ENCODE measurements at places on chromosomes 1 and 21.

DNA sequence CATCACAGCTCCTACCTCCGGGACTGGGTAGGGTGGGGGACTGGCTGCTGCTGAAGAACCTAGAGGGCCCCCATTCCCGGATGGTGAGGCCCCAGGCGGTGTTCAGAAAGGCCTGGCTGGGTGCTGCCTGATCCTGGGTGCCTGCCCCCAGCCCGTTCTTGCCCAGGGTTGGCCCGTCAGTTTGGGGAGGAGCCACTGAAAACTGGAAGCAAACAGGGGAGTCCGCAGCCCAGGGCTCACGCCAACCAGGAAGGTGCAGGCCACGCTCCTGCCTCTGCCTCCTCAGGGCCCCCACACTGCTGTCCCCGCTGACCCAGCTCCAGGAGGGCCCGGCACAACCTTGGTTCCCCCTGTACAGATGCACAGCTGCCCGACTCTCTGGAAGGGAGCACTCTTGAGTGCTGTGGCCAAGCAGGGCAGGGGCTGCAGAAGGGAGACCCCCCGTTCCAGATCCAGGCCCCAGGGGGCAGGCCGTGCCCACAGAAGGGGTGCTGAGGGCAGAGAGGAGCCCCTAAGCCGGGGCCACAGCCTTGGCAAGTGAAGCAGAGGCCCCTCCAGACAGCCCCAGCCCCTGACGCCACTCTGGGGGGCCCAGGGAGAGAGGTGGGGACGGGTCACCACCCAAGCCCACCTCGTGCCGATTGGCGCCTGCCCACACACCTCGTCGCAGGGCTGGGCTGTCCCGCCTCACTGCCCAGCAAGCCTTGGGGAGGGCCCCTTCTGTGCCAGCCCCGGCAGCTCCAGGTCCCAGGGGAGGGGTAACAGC, 5.5 kb downstream of the C1QTNF12 start:
- DNase-seq = no peak

DNA sequence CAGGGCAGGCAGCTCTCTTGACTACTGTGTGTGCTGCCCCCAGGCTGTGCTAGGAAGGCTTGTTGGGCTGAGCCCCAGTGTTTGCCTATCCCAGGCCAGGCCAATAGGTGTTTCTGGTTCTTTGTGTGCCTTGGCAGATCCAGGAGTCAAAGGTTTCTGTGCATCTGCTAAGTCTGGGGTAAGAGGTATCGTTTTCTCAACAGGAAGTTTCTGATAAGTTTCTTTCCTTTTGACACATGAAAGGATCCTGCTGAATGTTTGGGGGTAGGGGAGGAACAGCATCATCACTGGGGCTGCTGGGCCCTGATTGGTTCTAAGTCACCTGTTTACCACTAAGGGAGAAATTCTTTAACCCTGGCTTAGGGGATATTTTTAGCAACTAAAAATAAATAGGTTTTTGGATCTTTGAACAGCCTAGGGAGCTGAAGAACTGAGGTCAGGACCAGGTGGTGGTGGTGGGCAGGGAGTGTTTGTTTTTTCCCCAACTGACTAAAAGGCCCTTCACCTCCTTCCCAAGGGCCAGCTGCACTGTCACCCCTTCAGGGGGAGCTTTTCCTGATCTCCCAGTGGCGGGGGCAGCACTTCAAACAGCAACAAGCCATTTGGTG, 85.1 kb downstream of the KCNN3 start:
- no peak for DNase-seq

- DNase-seq = no peak
Measured at GRCh38 chr1:213925531-213926182, 62.1 kb upstream of the PROX1 start.

DNA sequence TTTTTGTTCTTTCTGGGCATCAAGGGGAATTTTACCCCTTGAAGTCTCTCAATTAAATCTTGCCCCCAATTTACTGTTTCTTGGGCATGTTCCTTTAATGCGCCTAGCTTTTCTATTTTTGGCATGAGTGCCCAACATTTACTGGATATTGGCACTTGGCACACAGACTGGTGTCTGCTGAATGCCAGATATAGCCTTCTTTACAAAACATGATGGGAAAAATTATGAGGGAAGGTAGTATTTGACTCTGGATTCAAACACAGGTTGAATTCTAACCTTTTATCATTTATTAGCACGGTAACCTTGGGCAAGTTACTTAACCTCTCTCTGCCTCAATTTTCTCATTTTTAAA, 88.3 kb upstream of the GPR52 start:
- DNase-seq = no peak

DNA sequence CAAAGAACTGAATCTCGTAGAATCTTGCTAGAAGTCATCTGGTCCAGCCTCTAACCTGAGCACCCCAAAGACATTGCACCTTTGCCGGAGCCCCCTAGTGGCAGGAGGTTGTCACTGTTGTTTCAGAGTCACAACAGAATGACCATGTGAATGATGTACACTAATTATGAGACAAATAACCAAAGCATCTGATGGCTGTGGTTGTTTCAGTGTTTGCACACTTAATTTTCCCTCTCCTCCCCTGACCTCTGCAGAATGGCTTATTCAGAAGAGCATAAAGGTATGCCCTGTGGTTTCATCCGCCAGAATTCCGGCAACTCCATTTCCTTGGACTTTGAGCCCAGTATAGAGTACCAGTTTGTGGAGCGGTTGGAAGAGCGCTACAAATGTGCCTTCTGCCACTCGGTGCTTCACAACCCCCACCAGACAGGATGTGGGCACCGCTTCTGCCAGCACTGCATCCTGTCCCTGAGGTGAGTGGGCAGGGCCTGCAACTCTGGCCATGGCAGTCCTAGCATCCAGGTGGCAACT, 26.4 kb downstream of the TRAF5 start:
- no peak for DNase-seq

GRCh38 chr1:73813236-73813635, 384.7 kb downstream of the LRRIQ3 start:
- DNase-seq = no peak

DNA sequence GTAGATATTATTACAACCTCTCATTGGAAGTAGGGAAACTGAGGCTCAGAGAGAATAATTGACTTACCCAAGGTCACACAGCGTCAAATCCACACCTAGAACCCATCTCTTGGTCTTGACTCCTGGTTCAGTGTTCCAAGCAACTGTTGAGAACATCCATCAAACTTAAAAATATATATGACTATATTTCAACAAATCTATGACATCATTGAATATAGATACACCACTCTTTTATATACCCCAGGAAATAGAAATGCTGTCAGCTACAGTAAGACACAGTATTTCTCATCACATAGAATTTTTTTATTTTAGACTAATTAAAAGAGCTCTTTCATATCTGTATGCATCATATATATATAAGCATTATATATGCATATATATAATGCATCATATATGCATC, 56.9 kb downstream of the RUNX3 start:
- DNase-seq = no peak

- no peak for DNase-seq
Measured at GRCh38 chr21:31262728-31263127, 81.3 kb downstream of the TIAM1 start.

GRCh38 chr1:247407180-247407616, 8.8 kb upstream of the NLRP3 start:
- no peak for DNase-seq

GRCh38 chr1:159000625-159001024, 9.1 kb upstream of the IFI16 start:
- peak; percentile 25 for DNase-seq

DNA sequence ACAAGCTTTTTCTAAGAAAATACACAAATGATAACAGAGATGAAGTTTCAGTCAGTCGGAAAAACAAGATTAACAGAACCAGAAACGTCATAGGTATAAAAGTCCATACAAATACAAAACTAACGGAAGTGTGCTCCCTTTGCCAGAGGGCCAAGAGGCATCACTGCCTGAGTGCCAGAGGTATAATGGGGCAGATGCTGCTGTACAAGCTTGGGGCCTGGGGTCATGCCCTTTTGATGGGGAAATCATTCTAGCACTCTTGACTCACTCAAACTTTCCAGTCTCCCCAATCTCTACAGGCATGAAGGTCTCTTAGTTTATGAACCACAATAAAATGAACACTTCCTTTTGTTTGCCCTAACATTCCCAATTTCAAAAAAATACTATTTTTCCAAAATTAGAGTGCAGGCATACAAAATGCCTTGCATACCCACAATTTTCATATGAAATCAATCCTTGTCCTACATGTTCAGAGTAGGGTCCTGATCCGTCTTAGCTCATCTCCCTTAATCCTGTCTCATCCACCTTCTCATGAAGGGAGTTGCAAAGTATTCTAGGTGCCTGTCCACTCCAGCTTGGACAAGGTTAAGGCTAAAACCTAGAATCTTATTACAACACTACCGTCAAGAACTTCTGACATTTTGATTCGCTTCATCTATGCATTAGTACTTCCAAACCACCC, 1.5 kb downstream of the RPL22 start:
- DNase-seq = no peak

- DNase-seq = no peak
Measured at GRCh38 chr21:34885125-34885524, 164.0 kb downstream of the RUNX1 start.

GRCh38 chr1:167784876-167785550, 63.2 kb downstream of the MPZL1 start:
- no peak for DNase-seq

DNA sequence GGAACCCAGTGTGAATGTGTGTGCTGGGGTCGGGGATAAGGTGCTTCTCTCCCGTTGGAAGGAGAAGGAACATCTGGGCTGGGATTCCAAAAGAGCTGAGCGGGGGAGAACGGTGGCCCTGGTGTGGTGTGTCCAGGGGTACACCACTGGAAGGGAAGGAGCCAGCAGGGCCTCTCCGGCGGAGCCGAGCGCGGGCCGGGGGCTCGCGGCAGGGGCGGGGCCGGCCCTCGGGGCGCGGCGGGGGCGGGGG, 231 bp upstream of the RPS6KA1 start:
- DNase-seq = no peak

DNA sequence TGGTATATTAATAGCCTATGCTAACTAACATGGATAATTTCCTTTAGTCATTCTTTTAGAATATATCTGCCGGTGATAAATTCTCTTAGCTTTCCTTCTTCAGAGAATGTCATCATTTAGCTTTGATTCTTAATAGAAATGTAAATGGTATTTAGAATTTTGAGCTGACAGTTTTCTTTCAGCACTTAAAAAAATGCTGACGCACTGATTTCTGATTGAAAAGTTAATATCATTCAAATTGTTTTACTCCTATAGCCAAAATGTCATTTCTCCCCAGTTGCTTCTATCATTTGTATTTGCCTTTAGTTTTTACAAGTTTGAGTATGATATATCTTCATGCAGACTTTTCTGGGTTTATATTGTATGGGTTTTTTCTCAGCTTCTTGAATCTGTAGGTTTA, 668.0 kb downstream of the LTN1 start:
- DNase-seq = no peak

DNA sequence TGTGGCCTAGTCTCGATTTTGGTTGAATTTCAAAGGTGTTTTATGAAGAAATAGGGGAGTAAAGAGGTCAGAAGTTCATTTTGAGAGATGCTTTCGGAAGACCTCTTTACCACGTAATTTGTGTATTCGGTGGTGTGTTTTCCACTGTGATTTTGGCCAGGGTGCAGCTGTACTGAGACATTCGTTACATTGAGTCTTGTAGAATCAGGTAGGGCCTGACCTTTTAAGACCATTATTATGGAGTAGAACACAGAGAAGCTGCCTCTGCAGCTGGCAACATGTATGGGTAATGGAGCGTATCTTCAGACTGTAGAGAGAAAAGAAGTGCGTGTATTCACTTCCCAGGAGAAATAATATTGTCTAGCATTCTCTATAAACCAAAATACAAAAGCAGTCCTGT, 326.5 kb downstream of the PDE4B start:
- no peak for DNase-seq

DNA sequence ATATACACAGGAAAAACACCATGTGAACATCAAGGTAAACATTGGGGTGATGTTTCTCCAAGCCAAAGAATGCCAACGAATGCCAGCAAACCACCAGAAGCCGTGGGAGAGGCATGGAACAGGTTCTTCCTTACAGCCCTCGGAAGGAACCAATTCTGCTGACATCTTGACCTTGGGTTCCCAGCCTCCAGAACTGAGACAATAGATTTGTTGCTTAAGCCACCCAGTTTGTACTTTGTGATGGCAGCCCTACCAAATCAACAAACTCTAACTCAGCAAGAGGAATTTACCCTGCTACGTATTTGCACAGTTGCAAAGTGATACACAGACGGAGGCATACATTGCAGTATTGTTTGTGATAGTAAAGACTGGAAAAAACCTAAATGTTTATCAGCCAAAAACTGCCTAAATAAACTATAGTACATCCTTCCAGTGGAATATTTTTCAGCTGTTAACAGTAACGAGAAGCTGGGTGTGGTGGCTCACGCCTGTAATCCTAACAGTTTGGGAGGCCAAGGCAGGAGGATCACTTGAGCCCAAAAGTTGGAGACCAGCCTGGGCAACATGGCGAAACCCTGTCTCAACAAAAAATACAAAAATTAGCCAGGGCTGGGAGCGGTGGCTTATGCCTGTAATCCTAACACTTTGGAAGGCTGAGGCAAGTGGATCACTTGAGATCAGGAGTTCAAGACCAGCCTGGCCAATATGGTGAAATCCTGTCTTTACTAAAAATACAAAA, 12.5 kb upstream of the ZC3H12A start:
- no peak for DNase-seq

DNA sequence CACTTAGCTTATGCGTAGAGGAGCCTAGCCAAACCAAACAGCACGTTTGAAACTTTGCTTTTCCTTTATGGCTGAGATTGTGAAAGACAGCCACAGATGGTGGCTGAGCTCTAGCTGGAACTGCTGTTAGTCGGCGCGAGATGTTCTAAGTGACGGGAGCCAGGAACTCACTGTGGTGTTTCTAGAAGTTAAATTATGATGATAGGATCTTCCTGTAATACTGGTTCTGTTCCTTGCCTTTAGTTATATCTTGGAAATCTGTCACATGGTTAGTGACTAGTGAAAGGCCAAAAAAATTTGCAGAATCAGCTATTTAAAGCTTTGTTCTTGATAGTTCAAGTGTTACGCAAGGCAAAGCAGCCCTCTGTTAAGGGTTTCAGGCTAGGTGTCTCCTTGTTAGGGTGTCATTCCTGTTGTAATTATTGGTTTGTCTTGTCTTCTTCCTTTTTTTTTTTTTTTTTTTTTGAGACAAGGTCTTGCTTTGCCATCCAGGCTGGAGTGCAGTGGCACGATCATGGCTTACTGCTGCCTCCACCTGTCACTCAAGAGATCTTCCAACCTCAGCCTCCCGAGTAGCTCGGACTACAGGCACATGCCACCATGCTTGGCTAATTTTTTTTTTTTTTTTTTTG, 22.6 kb downstream of the AK4 start:
- no peak for DNase-seq

DNA sequence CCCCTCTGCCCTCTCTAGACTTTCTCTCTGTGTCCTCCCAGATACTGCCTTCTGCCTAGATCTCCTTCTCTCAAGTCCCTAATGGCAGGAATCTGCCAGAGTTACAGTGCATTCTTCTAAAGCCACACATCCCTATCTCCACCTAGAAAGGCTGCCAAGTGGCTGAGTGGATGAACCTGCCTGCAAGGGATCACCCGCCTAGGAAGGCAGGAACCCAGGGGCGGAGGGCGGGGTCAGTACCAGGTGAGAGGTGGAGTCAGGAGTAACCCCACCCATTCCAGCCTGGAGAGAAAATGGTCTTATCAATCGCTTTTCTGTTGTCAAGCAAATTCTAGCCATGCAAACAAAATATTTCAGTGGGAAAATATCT, 60.8 kb downstream of the BCAR3 start:
- DNase-seq = no peak

GRCh38 chr1:7261490-7261889, 476.2 kb downstream of the CAMTA1 start:
- DNase-seq = no peak

All from H54 (cell line).